Stimulated activated CD4-positive, alpha-beta T cell treated with anti-CD3 and anti-CD28 coated beads, Interleukin-15, amount 100 ng/mL, for 1 hour (primary cell): ENCODE measurements at places on chromosomes 3 and 15.

DNA sequence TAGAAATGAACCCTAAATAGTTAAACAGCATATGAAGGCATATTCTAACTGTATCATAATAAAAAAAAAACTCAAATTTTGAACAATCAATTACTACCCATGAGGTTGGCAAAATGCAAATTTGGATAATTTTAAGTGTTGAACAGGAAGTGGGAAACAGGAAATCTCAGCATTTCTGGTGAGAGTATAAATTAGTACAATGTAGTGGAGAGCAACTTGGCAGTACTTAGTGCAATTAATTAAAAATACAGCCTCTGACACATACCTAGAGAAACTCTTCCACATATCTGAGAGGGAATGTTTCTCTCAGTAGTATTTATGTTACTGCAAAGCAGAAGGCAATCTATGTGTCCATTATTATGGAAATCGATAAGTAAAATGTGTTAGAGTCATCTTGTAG is 96.8 kb downstream of the TUSC7 start:
- DNase-seq, result no peak

DNA sequence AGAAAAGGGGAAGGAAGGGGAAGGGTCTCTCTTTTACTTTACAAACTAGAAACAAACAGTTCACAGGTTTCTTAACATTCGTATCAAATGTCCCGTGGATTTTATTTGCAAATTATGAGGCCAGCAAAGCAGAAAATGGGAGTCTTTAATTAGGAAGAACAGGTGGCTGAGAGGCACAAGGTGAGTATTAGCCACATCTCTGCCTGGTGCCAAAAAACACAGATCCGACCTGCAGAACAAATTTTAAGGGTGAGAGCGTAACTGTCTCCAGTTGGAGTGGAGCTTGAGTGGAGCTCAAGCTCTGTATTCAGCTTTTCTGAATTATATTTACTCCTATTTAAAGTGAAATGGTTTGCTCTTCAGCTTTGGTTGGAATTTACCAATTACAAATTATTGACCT is 1004.9 kb downstream of the FHIT start:
- no peak for DNase-seq

GRCh38 chr3:64432870-64433269 is 207.6 kb upstream of the PRICKLE2 start:
- no peak for DNase-seq

DNA sequence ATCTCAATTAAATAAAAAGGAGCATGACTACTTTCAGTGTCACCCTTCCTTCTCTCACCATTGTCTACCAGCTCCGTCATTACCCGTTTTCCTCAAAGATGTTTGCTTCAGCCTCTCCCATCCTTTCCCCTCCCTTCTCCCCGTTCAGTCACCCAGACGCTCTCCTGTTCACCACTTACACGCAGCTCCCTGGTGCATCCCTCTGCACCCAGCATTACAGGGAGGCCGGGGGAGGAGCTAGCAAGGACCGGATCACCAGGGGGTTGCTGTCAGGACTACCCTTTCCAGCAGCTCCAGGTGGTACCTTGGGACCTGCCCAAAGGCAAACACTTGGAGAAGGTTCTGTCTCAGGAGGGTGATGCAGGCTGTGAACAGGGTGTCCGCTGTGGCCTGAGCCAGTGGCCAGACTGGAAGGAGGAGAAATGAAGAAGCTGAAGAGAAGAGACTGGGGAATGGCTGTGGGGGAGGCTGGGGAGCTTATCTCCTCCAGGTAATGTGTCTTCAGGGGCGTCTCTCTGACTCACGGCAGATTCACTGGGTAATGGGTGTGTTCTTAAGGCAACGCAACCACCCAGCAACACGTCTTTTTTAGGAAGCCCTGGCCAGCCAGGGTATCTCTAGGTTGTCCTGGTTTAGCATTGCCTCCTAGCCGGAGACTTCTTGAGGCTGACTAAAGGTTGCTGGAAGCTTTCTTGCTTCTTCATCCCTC is 21.8 kb upstream of the BDH1 start:
- DNase-seq, result no peak

GRCh38 chr3:109275702-109276293 is 40.5 kb downstream of the DPPA2 start:
- no peak for DNase-seq

GRCh38 chr3:156831006-156831405 is 4.9 kb downstream of the LEKR1 start:
- DNase-seq, result no peak

- DNase-seq, result no peak
These were observed 1.4 kb upstream of the GHSR start for GRCh38 chr3:172449466-172450149.

GRCh38 chr3:38608961-38609360 is 40.5 kb downstream of the SCN5A start:
- no peak for DNase-seq

- DNase-seq, result no peak
These were observed 61.9 kb upstream of the CBLB start for GRCh38 chr3:105930733-105931132.

- no peak for DNase-seq
These were observed 231.1 kb upstream of the DPH6 start for GRCh38 chr15:35777061-35777460.

GRCh38 chr3:161093895-161094294 is 11.3 kb downstream of the B3GALNT1 start:
- DNase-seq, result no peak

GRCh38 chr3:64344721-64345207 is 119.5 kb upstream of the PRICKLE2 start:
- no peak for DNase-seq

DNA sequence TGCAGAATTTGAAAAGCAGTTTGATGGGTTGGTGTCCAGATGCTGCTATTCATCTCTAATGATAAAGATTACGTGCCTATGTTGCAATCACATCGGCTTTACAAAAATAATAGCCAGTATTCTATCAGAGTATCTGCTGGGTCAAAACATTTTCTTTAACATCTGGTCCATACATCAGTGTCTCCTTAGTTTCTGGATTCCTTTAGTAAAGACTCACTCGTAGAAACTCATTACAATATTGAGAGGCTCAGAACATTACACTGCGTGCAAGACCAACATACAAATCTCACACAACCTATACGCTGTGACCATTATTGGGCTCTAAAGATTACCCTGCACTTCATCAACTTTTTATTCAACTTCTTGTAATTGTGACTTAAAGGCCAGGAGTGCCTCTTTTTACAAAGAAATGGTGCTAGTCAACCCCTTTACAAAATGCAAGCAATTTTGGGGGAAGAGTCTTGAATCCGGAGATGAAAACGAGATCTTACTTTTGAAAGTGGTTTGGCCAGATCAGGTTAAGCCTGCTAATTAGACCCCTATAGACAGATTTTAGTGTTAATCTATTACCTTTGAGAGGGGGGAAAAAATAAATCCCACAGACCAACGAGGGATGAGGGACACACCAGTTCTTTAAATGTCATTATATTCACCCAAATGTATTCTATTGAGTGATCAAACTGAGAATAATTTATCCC is 2.9 kb downstream of the TRA2B start:
- no peak for DNase-seq

DNA sequence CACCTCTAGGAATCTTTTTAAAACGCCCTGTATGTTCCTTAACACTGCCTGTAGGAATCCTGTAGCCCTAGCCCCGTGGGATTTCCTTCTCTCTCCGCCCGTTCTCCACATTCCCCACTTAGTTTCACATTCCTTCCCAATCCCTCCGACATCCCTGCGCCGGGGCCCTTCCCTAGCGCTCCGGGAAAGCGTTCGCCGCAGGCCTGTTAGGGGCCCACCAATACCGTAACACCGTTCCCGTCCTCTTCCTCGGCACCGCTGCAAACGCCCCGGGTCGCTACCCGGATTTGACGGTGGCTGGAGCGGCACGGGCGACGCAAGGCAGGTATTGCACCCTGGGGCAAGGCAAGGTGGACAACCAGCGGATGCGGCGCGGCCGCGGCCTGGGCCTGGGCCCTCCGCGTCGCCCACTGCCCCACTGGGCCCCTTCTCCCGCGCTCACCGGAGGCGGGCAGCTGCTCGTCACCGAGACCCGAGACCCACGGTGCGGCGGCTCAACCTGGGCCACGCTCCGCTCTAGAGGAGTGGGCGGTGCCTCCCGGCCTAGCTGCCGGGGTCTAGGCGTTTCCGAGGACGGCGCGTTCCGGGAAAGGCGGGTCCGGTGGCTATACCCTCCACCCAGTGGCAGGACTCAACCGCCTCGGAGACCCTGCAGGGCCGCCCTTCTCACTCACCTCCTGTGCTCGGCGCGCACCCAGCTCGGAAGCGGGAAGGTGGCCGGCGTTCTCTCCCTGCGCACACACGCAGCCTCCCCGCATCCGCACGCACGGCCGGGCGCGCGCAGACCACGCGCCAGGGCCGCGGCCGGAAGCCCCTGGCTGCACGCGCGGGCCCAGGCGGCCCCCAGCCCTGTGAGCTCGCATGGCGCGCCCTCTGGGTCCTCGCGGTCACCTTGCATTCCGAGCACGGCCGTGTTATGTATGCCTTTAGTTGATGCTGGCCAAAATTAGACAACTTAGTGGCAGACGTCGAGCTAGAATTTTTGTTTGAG is at the start of gene B3GALNT1:
Gene B3GALNT1, minus strand, starts transcription at position 789 of the 991 bp plus-strand sequence. CDS start 18,595 bp downstream, outside the sequence.
- DNase-seq, result peak; percentile 3

GRCh38 chr3:46024131-46024530 is 3.2 kb downstream of the XCR1 start:
- no peak for DNase-seq

DNA sequence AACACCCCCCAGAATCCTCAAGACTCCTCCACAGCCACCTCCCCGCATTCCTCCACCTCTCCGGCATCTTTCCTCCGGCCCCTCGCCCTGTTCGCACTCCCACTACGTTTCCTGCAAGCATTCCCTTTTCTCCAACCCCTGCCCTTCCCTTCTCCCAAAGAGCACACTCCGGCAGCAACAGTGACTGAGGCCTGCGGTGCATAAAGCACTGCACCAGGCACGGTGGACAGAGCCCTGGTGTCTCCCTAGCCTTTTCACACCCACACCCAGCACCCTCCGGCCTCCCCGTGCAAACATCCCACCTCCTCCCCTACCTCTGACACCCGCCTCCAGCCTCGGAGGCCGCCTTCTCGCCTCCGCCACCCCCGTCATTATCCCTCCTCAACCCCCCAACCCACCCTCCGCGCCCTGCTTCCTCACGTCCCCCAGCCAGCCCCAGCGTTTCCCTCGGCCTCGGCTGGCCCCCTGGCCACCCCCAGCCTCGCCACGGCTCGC is 577 bp downstream of the ZNF148 start:
- no peak for DNase-seq

DNA sequence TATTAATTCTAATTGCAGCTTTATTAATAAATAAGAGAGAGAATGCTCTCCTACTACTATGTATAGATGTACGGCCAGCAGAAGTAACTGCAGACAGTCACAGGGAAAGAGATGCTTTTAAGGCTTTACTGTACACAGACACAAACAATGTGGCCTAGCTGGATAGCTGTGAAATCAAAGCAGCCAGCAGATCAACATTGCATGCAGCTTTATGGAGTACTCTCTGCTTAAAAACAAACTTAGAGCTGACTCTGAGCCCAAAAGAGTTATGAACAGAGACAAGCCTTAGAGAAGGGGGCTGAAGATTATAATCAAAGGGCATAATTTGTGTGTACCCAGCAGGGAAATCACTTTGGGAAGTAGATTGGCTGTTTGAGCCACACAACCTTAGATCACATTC is 47.2 kb downstream of the CADM2 start:
- no peak for DNase-seq

- DNase-seq, result no peak
These were observed 11.3 kb downstream of the SETD2 start for GRCh38 chr3:47152578-47152977.

- DNase-seq, result no peak
These were observed 61.5 kb upstream of the FNDC3B start for GRCh38 chr3:171977860-171978259.

GRCh38 chr3:98945101-98945524 is 43.6 kb upstream of the DCBLD2 start:
- DNase-seq, result no peak

DNA sequence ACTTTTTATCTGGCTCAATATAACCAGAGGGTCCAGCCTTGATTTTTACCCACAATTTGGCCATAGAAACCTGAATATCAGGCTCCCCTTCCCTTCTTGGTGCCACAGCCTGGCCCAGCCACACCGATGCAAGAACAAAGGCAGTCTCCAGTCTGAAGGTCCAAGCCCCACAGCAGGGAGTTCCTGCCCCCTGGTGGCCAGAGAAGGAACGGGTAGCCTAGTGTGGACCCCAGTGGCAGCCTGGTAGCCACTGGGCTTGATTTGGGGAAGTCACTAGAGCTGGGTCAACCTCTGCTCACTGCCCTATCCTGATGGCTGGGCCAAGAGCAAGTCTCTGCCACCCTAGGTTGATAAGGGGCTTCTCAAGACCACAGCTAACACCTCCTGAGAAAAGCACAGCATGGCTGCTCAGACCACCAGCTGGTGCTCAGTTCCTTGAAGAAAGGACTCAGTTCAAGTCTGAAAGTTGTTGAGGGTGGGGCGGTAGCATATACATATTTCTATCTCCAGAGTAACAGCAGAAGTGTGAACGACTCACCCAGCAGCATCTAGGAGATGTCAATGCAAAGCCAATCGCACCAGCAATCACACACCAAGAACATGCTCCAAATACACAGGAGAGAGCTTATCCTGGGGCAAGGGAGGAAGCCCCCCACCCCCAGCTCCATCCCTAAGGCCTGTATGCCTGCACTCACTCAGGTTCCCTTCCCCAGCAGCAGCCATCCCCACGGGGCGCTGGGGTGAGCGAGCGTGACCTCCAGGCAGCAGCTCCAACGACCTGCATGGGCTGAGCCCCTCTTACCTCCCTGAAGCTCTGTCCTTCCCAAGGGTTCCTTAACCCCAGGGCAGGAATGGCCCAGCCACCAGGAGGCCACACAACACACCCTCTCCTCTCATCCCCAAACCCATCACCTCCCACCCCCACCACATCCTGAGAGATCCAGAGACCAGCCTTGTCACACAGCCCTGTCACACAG is 7.6 kb downstream of the PFKFB4 start:
- peak; percentile 76 for DNase-seq

DNA sequence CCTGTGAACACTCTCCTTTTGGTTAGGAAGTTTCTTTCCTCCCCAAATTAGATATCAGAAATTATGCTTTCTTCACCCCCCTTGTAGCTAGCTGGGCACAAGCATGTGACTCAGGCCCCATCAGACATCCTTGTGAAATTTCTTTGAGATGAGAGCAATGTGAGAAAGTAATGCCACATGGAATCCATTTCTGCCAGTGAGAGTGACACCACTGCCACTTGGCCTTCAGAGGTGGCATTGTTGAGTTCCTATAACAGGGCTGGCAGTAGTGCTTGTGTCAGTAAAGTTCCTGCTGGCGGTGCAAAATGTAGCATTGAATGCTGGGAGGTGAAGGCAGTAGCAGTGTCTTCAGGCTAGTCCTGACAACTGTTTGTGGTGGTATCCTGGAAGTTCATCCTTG is 80.7 kb upstream of the ZNF280D start:
- DNase-seq, result no peak

GRCh38 chr3:142944342-142944741 is 19.1 kb downstream of the PAQR9 start:
- DNase-seq, result no peak

DNA sequence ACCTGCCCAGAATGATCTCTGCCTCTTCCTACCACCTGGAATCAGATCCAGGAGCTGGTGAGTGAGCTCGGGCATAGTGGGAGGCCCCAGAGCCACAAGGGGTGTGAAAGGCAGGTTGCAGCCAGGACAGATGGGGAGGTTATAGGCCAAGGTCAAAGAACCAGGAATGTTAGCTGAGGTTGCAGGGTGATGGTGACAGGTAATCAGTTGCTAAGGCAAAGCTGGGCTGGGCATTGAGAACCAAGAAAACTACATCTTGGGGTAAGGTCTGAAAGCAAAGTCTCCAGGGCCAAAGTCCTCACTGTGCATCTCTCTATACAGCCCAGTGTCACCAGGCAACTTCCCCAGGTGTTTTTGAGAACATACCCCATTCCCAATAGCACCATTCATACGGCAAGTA is 38.4 kb upstream of the SLC6A11 start:
- DNase-seq, result no peak

GRCh38 chr3:16286751-16287543 is 21.9 kb downstream of the OXNAD1 start:
- no peak for DNase-seq
